ENCODE measurements at places on chromosomes 12 and 14.

DNA sequence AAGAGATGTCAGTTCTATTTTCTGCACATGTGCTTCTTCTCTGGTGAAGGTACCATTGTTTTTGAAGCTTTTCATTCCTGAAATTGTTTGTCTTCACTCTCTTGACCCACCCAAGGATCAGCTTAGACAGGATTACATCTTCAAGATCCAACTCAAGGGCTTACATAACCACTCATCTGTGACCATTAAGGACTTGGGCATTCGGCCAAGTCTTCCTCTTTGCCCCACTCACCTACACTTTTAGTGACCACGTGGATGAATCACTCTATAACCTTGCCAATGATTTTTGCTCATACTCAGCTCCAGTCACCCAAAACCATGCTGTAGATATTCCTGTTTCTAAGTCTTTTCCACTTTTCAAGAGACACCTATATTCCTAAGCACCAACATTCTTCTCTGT is 36.5 kb upstream of the SSTR1 start:
- DNase-seq: no peak

- DNase-seq: no peak
These were observed 147.0 kb downstream of the RPAP3 start for GRCh38 chr12:47558625-47559345.

GRCh38 chr14:36928432-36928831 is 244.0 kb downstream of the SLC25A21 start:
- DNase-seq: no peak

DNA sequence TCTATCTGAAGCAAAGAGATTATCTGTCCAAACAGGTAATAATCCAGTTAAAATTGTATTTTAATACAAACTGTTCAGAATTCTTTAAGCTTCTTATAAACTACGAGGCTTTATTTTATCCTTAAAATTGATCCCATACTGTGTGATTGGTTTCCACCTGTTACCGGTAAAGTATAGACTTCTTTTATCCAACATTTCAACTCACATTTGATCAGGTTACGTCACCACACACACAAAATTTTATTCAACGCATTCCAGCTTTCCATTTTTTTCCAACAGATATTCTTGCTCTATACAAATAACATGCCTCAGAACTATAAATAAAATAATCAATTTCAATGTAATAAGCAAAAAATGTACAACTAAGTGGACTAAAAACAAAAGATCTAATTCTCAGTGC is 4.5 kb downstream of the NOVA1 start:
- DNase-seq: no peak

DNA sequence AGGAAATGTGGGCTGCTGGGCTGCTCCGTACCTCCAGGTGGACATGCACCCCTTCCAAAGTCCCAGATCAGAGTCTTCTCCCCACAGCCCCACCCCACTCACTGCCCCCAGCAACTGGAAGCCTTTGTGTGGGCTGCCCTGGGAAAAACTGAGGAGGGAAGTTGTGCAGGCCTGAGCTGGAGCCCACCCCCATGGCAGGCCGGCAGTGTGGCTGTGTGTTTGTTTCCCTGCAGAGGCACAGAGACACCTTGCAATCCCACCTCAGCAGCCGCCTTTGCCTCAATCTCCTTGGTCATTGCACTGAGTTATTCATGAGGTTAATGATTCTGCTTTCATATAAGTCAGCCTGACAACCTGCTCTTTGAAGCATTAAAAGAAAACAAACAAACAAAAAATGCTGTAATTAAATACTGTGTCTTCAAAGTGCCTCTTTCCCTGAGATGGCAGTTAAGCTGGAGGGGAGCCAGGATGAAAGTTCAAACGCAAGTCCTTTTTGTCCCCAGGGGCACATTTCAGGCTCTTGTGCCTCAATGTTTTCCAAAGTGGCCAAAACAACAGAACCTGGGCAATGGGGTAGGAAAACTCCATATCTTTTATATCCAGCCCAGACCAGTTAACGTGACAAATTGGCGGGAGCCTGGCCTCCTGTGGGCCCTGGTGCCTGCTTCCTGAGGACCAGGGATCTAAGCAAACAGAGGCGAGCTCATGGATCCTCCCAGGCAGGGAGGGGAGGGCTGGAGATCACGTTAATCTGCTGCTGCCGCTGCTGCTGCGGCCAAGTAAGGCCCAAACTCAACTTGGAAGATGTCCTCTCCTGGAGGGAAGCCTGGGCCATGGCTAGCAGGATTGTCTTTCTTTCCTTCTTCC is 51.9 kb upstream of the TSPAN11 start:
- no peak for DNase-seq

DNA sequence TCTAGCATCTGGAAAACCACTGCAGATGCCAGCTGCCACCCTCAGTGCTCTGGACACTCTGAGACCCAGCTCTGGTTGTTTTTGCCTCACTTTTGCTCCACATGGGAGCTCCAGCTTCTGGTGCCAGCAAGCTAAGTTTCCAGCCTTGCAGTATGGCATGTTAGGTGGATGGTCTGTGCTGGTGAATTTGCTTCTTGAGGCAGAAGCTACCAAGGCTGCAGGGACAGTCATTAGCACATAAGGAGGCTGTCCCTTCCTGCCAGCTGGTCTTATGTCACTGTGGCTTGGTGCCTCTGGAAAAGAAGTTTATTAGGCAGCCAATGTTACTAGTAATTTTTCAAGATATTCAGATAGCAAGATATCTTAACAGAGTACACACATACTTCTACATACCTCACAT is 64.2 kb upstream of the CSRP2 start:
- DNase-seq: no peak

GRCh38 chr14:95419569-95419968 is 96.9 kb downstream of the SYNE3 start:
- no peak for DNase-seq

DNA sequence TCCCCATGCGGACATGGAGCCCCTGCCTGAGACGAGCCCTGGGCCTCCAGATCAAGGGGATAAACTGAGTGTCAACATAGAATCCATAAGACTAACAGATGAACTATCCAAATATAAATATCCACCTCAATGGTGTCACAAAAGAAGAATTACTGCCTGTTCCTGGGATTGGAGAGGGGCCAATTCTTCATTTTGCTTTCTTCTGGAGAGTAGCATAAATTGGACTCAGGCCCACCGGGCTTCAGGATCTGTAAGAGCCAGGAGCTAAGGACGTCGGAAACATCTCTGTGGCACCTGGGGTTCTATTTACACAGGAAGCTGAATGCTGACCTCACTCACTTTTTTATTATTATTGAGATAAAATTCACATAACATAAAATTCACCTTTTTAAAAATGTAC is 408.2 kb upstream of the CCDC196 start:
- DNase-seq: no peak

- no peak for DNase-seq
These were observed 108.2 kb upstream of the GPHB5 start for GRCh38 chr14:63426838-63427352.

- no peak for DNase-seq
These were observed 29.0 kb upstream of the MEG3 start for GRCh38 chr14:100796946-100797345.

DNA sequence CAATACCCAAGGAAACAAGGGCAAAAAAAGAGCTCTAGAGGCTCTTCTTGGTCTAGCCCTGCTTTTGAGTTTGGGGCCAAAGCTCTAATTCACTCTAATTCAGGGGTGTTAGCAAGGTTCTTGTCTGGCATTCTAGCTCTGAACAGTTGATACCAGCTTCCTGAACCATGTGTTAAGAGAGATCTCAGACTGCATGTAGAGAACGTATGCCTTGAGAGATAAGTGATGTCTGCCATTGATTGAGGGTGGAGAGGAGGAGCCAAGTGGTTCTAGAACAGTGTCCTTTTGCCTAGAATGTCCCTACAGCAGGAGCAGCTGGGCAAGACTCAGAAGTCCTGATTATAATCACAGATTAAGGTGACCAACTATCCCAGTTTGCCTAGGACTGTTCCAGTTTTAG is 18.2 kb upstream of the POC1B start:
- DNase-seq: no peak

- DNase-seq: no peak
These were observed 52.4 kb downstream of the SYT1 start for GRCh38 chr12:78916845-78917480.

- DNase-seq: no peak
These were observed 124.2 kb downstream of the PAWR start for GRCh38 chr12:79566452-79567174.

DNA sequence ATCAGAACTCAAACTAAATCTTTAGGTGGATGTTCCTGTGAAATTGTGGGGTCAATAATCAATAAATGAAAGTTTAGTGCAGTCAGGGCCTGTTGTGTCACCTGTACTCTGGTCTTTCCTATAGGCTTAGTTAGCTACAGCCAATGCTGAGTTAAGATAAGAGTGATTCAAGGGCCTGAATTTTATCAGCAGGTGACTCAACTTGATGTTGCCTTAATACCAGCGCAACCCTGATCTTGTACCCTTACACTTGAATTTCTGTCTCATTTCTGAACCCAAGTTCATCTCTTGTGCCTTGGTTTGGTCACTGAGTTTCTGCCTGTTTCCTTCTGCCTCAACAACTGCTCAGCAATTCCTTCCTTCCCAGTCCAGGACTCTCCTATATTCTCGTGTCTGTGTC is 157.0 kb upstream of the E2F7 start:
- DNase-seq: no peak

GRCh38 chr14:99818503-99819036 is 25.4 kb downstream of the EML1 start:
- DNase-seq: no peak

- no peak for DNase-seq
These were observed 176.4 kb downstream of the KCNA5 start for GRCh38 chr12:5220099-5220498.

- no peak for DNase-seq
These were observed 161.4 kb downstream of the ADGRD1 start for GRCh38 chr12:131114942-131115584.

GRCh38 chr14:103142721-103143302 is 19.6 kb downstream of the TNFAIP2 start:
- no peak for DNase-seq

DNA sequence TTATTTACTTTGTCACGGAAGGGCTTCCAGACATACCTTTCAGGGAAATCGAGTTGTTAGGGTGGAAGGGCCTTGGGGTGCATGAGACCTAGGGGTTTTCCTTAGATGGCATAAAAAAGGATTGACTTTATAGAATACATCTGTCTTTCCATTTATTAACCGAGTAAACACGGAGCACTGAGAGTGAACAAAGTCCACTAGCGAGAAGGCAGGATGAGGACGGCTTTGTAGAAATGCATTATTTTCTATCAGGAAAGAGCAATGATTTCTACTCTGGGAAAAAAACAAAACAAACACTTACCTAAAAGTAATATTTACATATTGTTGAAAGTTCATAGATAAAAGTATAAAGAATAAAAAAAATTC is 91.8 kb downstream of the RCOR1 start:
- DNase-seq: no peak

- no peak for DNase-seq
These were observed 192.8 kb downstream of the GRIN2B start for GRCh38 chr12:13788626-13789025.

DNA sequence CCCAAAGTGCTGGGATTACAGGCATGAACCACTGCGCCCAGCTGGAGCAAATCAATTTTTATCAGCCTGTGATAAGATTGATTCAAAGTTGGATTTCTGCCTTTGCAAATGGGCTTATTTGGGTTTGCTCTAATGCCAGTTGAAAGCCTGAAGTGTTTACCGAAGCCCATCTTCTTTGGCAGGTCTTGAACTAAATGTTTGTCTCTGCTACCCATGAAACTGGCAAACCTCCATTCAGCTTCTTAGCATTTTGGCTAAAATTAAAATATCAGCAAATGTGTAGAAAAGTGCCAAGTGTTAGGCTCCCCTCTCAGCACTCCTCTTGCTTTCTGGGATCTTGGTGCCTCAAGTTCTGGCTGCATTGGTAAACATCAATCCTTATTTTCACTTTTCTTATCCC is 61.5 kb downstream of the MGAT4C start:
- DNase-seq: no peak

GRCh38 chr14:22536853-22537338 is 52.1 kb downstream of the DAD1 start:
- DNase-seq: no peak

DNA sequence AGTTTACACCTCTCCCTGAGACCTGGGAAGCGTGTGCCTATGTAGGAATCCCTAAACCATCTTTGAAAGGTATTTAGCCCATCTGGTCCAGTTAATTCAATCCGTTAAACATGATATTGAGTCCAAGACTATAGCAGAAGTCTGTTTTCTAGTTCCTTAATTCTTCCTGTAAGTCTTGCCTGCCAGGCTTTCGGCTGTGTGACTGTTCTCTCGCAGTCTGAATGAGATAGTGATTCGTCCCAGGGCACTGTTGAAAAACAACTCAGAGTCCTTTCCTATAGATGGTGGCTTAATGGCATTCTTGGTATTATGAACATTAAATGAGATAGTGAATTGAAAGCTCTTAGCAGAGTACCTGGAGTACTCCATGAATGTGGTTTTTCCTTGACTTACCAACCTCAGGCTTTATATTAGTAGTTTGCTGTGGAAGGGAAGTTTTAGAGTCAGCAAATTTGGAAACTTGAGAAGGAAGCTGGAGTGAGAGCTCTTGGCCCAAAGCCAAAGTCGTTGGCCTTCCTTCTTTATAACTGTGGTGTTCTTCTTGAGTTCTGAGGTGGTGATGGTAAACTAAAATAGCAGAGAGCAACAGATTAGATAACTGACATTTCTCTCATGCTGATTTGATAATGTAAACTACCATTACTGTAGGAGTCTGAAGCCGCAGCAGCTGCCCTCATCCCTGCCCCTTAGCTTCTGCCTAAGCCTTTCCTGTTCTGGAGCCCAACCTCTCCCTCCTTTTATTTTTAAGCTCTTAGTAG is 76.5 kb downstream of the TGFB3 start:
- DNase-seq: no peak

DNA sequence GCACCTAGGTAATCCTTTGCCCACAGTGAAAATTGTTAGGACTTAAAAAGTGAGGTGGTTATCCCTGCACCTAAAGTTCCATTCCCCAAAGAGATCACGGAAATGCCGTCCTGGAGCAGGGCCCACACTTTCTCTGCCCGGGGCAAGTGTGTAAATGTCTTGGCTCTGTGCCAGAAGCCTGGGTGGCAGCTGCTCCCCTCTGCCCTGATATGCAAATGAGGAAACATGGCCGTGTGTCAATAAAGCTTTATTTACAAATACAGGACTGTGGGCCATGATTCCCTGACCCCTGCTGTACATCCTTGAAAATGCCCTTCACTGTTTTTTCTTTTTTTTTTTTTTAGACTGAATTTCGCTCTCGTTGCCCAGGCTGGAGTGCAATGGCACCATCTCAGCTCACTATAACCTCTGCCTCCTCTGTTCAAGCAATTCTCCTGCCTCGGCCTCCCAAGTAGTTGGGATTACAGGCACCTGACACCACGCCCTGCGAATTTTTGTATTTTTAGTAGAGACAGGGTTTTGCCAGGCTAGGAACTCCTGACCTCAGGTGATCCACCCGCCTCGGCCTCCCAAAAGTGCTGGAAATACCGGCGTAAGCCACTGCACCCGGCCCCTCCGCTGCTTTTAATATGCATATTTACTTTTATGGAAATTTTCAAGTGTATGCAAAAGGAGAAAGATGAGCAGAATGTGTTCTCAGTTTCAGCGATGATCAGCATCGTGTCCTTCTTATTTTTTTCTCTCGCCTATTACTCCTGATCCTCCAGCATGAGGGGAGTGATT is 75.5 kb downstream of the GALNT9 start:
- DNase-seq: no peak
